Activated naive CD4-positive, alpha-beta T cell (primary cell): ENCODE measurements at places on chromosomes 5 and 9.

DNA sequence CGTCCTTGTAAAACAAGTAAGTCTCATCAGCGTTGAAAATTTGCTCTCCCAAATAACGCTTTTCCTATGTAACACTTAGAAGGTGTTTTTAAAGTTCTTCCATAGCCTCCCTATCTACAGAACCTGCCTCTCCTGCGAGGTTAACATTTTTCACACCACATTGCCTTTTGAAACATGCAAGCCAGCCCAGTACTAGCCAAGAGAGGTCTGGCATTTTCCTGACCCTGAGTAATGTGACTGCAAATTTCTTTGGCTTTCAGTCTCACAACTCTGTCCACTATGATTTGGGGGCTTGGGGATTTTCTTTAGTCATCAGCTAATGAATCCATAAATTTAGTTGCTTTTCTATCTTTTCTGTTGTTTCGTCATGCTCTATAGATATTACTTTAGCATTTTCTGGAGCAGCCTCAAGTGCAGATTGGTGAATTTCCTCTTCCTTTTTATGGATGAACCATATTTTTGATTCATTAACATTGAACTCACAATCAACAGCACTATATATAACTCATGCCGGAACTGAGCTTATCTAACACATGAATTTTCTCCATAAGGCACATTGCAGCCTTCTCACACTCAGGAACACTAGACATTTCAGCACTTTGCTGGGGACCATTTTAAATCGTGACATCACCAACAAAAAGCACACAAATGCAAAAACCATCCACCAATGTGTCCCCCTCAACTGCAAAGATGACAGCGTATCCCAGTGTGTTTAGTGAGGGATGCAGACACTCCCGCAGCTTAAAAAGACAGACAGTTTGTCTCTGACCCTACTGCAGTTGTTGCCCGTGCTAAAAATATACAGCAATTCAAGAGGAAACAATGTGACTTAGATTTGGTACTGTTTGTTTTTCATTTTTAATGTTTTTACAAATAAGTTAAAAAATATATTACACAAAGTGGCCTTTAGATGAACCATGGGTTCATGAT, 77.2 kb upstream of the SPATA31C2 start:
- DNase-seq, result no peak

DNA sequence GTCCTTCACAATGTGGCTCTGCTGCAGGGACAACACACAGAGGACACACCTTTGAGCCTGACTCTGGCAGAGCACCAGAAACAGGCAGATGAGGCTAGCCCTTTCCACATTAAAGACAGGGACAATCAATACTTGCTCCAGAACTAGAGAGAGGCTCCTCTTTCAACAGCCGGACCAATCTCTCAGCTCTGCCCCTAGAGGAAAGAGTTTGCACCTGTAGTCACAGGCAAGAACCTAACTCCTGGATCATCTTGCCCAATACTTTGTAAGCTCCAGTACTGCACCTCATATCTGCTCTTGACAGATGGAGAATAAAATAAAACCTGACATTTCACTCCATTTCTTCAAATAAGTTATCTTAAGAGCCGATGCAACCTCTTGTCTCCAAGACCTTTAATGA, 52.1 kb downstream of the EPB41L4A start:
- DNase-seq, result no peak

DNA sequence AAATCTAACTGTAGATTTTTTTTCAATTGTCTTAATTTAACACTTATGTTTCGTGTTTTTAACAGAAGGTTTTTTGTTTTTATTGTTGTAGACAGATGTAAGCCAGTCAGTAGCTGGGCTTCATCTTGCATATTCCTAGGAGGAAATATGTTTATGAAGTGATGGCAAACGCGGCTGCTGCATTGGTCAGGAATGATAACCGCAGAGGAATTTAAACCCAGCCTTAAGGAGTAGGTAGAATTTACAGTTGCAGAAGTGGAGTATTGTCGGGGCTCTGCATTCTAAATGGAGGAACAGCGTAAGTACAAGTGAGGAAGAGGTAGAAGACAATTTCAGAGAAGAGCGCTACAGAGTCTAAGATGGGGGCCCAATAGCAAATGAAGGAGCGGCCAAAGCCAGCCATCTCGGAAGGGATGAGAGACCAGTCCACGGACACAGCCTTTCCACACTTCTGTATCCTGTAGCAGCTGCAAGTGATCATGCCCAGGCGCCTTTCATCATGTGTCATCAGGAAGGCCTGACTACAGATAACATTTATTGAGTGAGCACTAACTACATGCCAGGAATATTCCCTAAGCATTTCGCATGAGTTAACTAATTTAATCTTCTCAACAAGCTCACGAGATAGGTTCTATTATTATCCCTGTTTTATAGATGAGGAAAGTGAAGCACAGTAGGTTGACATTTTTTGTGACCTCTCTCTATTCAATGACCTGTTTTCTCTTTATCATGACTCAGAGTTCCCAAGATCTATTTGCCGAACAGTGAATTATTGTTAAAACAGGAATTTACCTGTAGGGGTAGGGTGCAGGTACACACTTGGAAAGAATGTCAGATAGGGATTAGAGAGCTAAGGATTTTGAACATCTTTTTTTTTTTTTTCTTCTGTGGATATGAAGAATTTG, 38.1 kb downstream of the CMYA5 start:
- DNase-seq, result no peak

DNA sequence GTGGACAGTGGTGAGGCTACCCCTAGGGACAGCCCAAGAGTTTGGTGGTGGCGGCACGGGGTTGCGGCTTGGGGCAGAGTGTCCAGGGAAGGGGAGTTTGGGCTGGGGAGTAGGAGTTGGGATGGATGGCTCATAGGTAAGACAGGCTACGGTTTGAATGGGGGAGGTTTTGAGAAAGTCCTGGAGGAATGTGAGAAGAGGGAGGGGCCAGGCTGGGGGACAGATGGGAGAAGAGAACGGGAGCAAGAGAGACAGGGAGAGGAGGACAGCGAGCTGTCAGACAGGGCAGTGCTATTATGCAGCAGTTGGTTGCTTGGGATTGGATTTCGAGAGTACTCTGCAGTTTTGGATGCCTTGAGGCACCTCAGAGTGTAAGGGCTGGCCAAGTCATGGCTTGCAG, 24.5 kb downstream of the PSD2 start:
- no peak for DNase-seq

- peak; percentile 37 for DNase-seq
Measured at GRCh38 chr5:133111299-133111698, 59.5 kb downstream of the HSPA4 start.

DNA sequence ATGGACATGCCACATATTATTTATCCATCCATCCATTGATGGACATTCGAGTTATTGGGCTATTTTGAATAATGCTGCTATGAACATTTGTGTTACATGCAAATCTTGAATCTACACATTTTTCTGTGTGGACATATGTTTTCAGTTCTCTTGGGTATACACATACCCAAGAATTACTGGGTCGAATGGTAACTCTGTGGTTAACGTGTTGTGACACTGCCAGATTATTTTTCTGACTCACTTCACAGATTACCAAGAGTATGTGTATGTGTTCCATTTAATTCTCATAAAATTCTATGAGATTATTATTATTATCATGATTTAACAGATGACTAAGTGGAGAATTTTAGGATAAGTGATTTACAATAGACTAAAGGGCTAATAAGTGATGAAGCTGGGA, 26.7 kb downstream of the CYFIP2 start:
- no peak for DNase-seq
